ENCODE measurements at places on chromosomes 3 and 15. TPM values are rescaled to one million over a fixed set of nuclear protein-coding genes. Genes with fewer than 3 reads are reported as not detected.

Gene CAND2
- total RNA-seq = 14.5 TPM

Gene PLSCR5
- not detected for total RNA-seq

Gene WDR72
- total RNA-seq = 0.16 TPM

Gene CX3CR1
- total RNA-seq = 11.4 TPM

Gene BSN
- 7.3 TPM for total RNA-seq

Gene LRRIQ4
- 0.31 TPM for total RNA-seq

Measured in occipital lobe (tissue), 3 donors.